ENCODE measurements at places on chromosomes 2 and 18. TPM values are rescaled to one million over a fixed set of nuclear protein-coding genes. Genes with fewer than 3 reads are reported as not detected.

GRCh38 chr2:142307616-142308115 lies 176.8 kb upstream of the LRP1B start:
- H3K27ac ChIP-seq, result no peak overlapping the region
- no peaks in the 10 kb centered on the region for H3K27me3 ChIP-seq
- no peak overlapping the region for H3K4me3 ChIP-seq
- H3K4me1 ChIP-seq, result no peaks in the 10 kb centered on the region
- no peak for DNase-seq
- no peaks in the 10 kb centered on the region for H3K36me3 ChIP-seq

DNA sequence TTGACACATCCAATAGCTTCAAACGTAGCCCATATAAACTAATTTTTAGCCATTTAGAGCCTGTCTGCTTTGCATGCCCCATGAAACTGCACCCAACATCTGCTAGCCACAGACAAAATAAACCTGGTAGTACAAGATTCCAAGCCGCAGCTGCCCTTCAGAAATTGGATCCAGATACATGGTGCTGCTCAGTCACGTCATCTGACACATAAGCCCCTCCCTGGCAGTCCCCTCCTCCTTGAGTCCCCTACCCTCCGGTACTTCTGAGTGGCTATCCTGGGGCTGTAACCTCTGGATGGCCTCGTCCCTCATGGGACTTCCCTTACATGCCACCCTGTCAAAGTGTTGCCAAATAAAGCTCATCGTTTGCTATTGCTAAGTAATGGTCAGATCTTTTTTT lies 33.8 kb downstream of the PROC start:
- no peak overlapping the region for H3K4me3 ChIP-seq
- peaks cover 16% of the 10 kb centered on the region for H3K27me3 ChIP-seq
- H3K36me3 ChIP-seq, result peaks cover 1% of the 10 kb centered on the region
- peaks cover 9% of the 10 kb centered on the region for H3K4me1 ChIP-seq

DNA sequence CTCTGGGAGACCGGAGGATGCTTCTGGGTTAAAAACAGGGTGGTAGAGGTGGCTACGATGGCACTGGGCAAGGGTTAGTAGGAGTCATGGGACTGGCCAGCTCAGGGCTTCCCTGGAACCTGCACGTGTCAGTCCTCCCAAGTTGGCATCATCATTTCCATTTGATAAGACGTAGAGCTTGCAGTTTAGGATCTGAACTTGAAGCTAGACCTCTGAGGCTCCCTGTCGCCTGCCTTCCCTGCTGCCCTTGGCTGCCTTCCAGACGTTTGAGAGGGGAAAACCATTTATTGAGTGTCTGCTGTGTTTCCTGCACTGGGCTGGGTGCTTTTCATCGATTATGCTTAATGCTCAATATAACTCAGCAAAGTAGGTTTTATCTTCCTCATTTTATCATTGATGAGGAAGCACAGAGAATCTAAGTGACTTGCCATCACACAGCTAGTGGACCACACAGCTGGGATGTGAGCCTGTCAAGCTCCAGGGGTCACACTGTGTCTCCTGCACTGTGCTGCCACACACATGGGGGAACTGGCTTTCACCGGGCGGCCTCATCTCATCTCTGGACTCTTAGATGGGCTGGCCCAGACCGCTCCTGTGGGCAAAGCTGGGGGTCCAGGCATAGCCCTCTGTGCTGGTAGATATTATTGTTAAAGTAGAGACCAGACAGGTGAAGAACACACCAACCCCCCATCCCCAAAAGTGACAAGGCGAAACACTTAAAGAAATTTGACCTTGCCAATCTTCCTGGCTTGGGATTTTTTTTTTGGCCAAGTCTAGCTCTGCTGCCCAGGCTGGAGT lies 7.8 kb downstream of the NT5DC4 start:
- no peaks in the 10 kb centered on the region for H3K36me3 ChIP-seq
- H3K4me3 ChIP-seq, result no peak overlapping the region
- H3K4me1 ChIP-seq, result peaks cover 19% of the 10 kb centered on the region
- no peak for DNase-seq
- H3K27ac ChIP-seq, result no peak overlapping the region

GRCh38 chr2:206378835-206379234 lies 64.5 kb upstream of the ADAM23 start:
- no peaks in the 10 kb centered on the region for H3K36me3 ChIP-seq
- DNase-seq, result no peak
- no peaks in the 10 kb centered on the region for H3K4me1 ChIP-seq

DNA sequence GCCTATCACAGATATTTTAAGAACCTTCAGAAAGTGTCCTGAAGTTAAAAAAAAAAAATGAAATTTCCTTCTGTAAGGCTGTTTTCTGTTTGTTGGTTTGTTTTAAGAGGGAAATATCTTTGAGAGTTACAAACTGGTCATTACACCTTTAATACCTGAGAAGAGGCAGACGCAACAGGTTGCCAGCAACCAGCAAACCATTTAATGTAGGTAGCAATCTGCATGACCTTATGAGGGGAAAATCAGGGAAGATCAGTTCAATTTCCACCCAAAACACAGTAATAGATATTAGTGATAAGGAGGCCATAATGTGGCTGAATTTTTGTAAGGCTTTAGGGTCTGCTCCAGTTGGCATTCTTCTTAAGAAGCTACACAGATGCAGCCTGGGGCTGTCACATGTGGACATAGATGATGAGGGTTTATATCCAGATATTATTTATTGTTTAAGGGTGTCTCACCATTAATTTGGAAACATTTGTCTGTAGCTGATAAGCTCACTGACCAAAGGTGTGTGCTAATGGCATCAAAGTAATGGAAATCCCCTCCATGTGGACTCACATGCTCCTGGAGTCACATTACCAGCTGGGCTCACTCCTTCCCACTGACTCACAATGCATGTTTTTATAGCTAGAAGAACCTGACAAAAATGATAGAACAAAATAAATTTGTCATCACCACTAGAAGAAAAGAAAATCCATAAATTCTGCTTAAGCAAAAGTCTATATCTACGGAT lies 83.5 kb upstream of the DTNA start:
- H3K27me3 ChIP-seq, result no peaks in the 10 kb centered on the region
- DNase-seq, result no peak
- no peaks in the 10 kb centered on the region for H3K4me1 ChIP-seq
- no peaks in the 10 kb centered on the region for H3K36me3 ChIP-seq

- H3K27ac ChIP-seq, result peak overlapping the region; percentile 79
- H3K36me3 ChIP-seq, result peaks cover 20% of the 10 kb centered on the region
- H3K4me1 ChIP-seq, result peaks cover 58% of the 10 kb centered on the region
- peak; percentile 72 for DNase-seq
- H3K27me3 ChIP-seq, result peaks cover 8% of the 10 kb centered on the region
These were observed 35.2 kb downstream of the TMEM163 start for GRCh38 chr2:134683561-134684112.

- no peak overlapping the region for H3K4me3 ChIP-seq
- H3K36me3 ChIP-seq, result no peaks in the 10 kb centered on the region
- H3K27ac ChIP-seq, result no peak overlapping the region
- H3K27me3 ChIP-seq, result no peaks in the 10 kb centered on the region
These were observed 105.3 kb upstream of the FAM98A start for GRCh38 chr2:33704406-33704855.

DNA sequence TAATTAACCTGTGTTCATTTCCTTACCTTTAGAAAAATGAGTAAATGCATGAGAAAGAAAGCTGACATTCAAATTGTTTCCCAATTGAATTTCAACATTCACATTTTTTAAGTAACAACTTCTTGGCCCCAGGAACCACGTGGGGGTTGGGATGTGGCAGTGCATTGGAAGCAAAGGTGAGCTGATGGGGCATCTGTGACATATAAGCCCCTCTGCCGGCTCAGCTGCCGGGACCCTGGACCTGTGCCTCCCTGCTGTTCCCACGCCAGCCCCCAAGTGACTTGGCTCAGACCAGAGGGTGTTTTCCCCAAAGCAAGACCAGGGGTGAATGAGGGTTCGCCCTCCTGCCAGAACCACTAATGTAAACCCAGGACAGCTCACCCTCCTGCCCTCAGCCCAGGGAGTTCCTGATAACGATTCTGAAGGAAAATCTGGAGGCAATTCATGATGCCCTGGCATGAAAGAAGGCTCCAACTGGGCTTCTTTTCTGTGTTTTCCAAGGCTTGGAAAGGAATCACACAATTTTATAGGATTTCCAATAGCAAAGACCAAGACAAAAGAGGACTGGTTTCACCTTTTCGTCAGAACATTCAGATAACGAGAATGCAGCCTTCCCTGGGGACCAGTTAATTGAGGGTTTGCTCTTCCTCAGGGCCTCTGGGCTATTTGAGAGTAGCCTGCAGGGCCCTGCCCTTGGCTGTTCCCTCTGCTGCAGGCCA lies 193.2 kb upstream of the TWIST2 start:
- no peaks in the 10 kb centered on the region for H3K36me3 ChIP-seq
- no peak for DNase-seq
- H3K27me3 ChIP-seq, result peaks cover 3% of the 10 kb centered on the region
- no peak overlapping the region for H3K27ac ChIP-seq
- no peak overlapping the region for H3K4me3 ChIP-seq

DNA sequence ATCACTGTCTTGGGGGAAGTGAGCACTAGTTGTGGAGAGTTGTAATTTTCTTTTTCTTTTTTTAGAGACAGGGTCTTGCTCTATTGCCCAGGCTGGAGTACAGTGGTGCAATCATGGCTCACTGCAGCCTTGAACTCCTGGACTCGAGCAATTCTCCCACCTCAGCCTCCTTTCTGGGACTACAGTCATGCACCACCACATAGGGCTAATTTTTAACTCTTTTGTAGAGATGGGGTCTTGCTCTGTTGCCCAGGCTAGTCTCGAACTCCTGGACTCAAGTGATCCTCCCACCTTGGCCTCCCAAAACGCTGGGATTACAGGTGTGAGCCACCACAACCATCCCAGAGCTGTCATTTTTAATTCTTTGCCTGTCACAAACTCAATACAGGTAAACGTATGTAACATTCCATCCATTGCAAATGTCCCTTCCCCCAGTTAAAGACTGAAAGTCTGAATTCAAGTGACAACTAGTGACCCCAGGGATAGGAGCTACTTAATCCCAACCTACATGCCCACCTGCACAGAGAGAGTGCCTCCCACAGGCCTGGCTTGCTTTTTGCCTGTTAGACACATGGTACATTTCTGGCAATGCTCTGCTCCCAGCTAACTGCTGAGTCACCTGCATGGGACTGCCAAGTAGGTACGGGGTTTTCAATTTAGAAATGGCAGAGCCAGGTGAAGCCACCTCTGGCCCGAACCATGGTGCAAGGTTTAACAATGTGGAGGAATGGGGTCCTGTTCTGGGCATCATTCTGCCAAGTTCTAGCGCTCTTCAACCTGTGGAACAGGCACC lies 60.6 kb downstream of the CYB5A start:
- DNase-seq, result no peak
- no peaks in the 10 kb centered on the region for H3K36me3 ChIP-seq
- H3K27ac ChIP-seq, result no peak overlapping the region
- H3K4me3 ChIP-seq, result no peak overlapping the region
- H3K4me1 ChIP-seq, result no peaks in the 10 kb centered on the region

- peaks cover 25% of the 10 kb centered on the region for H3K36me3 ChIP-seq
- H3K27ac ChIP-seq, result peak overlapping the region; percentile 96
- no peak for DNase-seq
- H3K4me3 ChIP-seq, result no peak overlapping the region
These were observed 348.6 kb downstream of the ANAPC1 start for GRCh38 chr2:111535404-111535803.

GRCh38 chr2:151887164-151887563 lies 58.9 kb upstream of the ARL5A start:
- H3K4me1 ChIP-seq, result no peaks in the 10 kb centered on the region
- no peak for DNase-seq

DNA sequence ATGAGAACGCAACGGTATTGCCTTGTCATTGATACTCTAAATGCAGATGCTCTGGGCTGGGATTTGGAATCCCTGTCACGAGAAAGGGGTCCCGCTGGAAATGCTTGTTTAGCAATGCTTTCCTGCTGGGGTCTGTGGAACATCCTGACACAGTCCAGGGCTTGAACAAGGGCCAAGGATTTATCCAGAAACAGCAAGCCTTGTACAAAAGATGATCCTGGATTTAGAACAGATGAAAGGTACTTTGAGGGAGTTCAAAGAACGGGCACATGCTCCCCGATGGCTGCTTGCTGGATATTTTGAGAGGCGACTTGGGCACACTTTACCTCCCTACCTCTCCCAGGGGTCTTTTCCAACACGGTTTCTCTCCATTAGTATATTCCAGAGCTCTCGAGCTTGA lies 108.1 kb upstream of the CELF4 start:
- H3K4me1 ChIP-seq, result no peaks in the 10 kb centered on the region
- DNase-seq, result no peak
- no peak overlapping the region for H3K27ac ChIP-seq

DNA sequence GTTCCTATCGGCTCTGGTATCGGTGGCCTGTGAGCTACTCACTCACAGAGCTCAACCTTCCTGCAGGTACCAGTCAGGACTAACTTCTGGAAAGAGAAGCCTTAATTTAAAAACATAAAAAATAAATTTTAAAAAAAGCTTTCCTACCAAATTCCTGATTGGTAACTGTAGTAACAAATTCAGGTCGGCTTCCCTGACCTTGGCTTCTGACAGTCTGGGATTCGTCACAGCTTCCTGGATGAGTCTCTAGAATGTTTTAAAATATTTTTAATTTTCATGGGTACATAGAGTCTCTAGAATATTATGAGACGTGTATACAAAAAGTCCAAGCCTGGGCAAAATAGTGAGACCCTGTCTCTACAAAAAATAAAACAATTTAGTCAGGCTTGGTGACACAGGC lies 45.0 kb upstream of the MTCL1 start:
- H3K27me3 ChIP-seq, result peaks cover 14% of the 10 kb centered on the region
- peaks cover 5% of the 10 kb centered on the region for H3K4me1 ChIP-seq
- H3K4me3 ChIP-seq, result no peak overlapping the region
- no peaks in the 10 kb centered on the region for H3K36me3 ChIP-seq
- DNase-seq, result no peak
- H3K27ac ChIP-seq, result no peak overlapping the region

GRCh38 chr18:27921392-27921791 lies 255.5 kb downstream of the CDH2 start:
- no peaks in the 10 kb centered on the region for H3K4me1 ChIP-seq
- no peak for DNase-seq
- no peak overlapping the region for H3K4me3 ChIP-seq
- H3K36me3 ChIP-seq, result no peaks in the 10 kb centered on the region

DNA sequence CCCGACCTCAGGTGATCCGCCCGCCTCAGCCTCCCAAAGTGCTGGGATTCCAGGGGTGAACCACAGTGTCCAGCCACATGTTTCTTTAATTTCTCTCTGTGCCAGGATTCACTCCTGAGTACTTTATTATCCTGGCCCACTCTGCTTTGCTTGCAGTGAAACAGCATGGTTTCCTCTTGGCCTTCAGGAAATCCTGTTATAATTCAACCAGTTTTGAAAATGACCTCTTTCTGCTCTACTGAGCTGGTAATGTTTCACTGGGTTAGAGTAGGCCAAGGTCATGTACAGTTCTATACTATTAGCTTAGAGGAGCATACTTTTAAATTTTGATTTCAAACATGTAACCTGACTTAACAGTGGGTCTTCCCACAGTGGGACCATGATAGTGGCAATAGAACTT lies 90.6 kb upstream of the PELI1 start:
- peaks cover 11% of the 10 kb centered on the region for H3K36me3 ChIP-seq
- DNase-seq, result no peak
- H3K27ac ChIP-seq, result no peak overlapping the region
- no peak overlapping the region for H3K4me3 ChIP-seq
- peaks cover 12% of the 10 kb centered on the region for H3K27me3 ChIP-seq

Gene SDC1
- 0.42 TPM for total RNA-seq

Gene EIF5B
- 45.0 TPM for total RNA-seq

Gene AP1S3
- total RNA-seq, result 12.9 TPM

Gene UGT1A10
- total RNA-seq, result not detected

Gene NLRC4
- total RNA-seq, result 0.07 TPM

Gene ACTR1B
- total RNA-seq, result 94.3 TPM

Gene TDRD15
- not detected for total RNA-seq

Gene AFF3
- 0.09 TPM for total RNA-seq
